ENCODE measurements at places on chromosomes 5 and 9.

DNA sequence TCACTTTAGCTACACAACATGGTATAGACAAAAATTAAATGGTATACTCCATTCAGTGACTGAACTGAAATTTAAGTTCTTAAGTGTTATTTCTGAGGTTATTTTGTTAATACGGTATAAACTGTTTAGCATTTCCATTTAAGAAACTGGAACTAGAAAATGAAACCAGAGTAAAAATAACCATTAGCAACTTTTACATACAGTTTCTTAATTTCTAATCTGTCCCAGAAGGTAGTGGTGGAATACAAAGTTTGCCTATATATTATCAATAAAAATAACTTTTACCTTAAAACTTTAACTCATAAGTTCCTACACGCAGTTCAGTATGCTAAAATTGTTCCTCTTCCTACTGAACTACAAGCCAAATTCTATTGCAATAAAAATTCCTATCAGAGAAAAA, 10.3 kb downstream of the GOLPH3 start:
- no peak for DNase-seq

DNA sequence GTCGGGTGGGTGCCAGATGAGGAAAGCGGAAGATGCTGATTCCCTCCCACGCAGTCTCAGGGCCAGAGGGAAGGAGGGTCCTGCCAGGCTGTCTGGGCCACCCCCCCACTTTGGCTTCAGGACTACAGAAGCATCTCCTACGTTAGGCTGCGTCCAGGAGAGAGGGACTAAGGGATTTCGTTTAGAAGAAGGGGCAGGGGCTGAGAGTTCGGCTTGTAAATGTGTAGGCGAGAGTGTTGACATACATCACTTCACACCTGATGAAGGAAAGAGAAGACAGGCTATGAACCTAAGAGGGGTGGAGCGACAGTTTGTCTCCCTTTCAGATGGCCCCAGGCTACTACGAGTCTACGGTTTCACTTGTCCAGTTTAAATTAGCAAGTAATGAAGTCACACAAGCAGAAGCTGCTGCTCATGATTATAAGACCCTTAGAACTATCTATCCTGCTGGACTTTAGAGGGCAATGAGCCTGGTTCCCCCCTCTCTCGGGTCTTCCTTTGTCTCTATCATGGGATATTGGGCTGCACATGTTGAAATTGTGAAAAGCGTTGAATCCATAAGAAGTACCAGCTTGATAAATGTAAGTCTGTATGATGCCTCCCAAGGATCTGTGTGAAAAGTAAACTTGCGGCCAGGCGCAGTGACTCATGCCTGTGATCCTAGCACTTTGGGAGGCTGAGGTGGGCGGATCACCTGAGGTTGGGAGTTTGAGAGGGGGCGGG, 193.0 kb downstream of the AOPEP start:
- DNase-seq = no peak

- no peak for DNase-seq
Observed at GRCh38 chr9:116332090-116332489, 178.5 kb downstream of the PAPPA start.

DNA sequence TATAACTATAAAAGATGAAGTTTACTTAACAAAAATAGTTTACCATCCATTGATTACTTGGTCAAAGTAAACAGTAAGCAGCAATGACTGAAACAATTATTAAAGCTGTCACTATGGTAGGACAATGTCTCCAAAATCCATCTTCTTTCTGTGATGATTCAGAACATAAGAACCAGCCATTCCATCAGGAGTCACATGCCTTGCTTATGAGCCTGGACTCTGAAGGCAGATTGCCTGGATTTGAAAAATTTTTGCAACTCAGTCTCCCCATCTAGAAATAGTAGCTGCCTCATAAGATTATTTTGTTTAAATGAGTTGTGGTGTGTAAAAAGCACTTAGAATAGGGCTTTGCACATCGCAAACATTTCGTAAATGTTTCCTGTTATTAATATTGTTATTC, 136.2 kb downstream of the LIFR start:
- DNase-seq = no peak

DNA sequence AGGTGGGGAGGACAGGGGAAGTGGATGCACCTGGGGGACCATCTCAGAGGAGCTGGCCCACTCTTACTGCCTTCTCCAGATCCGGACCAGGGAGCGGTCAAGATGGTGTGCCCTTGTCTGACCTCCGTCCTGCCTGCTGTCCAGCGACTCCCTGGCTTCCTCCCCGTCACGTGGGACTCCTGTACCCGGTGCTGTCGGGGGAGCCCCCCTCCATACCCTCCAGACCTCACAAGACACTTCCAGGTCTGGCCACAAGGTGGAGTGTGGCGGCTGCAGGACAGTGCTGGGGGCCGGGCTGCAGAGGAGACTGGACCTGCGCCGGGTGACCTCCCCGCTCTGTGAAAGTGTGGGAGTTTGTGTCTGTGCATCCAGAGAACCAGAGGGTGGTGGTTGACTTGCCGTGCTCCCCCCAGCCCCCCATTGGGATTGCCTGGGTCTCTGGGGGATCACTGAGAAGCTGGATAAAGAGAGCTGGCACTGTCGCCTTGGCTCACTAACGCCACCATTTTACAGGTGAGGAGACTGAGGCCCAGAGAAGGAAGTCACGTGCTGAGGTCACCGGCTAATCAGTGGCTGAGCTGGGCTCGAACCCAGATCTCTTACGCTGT, 1.9 kb upstream of the CRB2 start:
- DNase-seq = no peak

DNA sequence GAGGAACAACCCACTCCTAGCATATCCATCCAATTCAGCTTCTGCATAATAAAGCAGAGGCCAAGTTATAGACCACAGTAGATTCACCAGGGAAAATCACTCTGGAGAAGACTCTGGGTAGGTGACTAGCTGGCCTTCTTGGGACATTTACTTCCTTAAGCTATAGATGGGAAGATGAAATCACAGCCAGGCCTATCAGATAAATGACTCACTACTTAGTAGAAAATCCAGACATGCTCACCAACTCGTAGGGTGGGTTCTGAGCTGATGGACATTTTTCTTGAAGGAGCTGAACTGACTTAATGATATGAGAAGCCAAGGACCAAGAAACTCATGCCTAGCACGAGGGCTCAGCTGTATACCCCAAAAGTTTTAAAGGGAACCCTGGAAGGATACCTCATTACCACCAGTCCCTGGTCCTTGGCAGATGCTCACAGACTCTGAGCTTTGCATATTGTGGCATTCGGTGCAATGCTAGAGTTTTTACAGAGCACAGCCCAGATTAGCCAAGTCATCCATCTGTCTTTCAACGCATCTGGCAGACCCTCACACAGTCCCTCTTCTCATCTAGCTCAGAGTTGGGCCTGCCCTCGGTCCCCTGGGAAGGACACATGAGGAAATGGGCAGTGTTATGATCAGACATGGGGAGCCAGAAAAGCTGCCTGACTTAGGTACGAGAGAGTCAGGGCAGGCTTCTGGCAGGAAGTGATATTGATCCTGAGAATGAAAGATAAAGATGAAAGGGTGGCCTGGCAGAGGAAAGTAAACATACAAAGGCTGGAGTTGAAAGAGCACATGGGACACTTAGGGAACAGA, 15.0 kb downstream of the ACSL6 start:
- no peak for DNase-seq

DNA sequence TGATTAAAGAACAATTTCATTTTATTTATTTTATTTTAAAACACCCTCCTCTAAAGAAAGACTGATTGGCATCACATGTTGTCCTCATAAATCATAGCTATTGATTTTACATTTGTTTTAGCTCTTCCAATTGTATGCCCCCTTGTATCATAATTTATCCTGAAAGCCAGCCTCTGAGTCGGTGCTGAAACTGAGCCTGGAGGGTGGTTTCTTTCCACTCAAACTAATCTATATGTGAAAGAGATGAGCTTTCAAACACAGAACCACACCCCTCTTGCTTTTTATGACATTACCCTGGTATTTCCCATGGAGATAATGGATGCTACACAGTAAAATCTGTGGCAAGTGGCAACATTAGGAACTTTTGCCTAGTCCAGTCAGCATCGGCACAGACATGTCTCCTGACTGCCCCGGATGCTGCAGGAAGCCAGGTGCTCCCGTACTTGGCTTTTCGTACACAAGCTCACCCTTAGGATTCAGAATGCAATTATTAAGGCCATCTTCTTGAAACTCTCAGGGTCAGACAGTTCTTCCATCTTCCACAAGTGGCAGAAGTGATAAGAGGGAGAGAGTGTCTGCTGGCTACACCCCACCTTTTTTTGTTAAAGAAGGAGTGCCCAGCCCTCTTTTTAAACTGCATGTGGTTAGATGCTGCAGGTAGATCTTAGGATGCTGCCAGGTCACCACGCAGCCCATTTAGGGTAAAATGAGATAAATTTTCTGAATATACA, 91.1 kb downstream of the SNCAIP start:
- no peak for DNase-seq

Data from left renal cortex interstitium (tissue), 4 donors.